ENCODE measurements at places on chromosomes 3 and 15. TPM values are rescaled to one million over a fixed set of nuclear protein-coding genes. Genes with fewer than 3 reads are reported as not detected.

GRCh38 chr15:78212546-78213424 is 21.6 kb downstream of the ACSBG1 start:
- no peaks in the 10 kb centered on the region for H3K4me1 ChIP-seq
- H3K27me3 ChIP-seq: no peaks in the 10 kb centered on the region
- H3K27ac ChIP-seq: no peak overlapping the region

GRCh38 chr3:128021768-128022372 is 30.4 kb upstream of the SEC61A1 start:
- H3K4me3 ChIP-seq: no peak overlapping the region
- no peaks in the 10 kb centered on the region for H3K27me3 ChIP-seq
- H3K4me1 ChIP-seq: no peaks in the 10 kb centered on the region
- H3K27ac ChIP-seq: no peak overlapping the region

GRCh38 chr15:79451361-79451999 is 19.3 kb downstream of the MINAR1 start:
- H3K27ac ChIP-seq: no peak overlapping the region
- DNase-seq: no peak
- no peak overlapping the region for H3K4me3 ChIP-seq
- H3K36me3 ChIP-seq: no peaks in the 10 kb centered on the region
- H3K4me1 ChIP-seq: no peaks in the 10 kb centered on the region

- H3K27me3 ChIP-seq: no peaks in the 10 kb centered on the region
- H3K36me3 ChIP-seq: no peaks in the 10 kb centered on the region
- no peak for DNase-seq
- no peak overlapping the region for H3K4me3 ChIP-seq
Observed at GRCh38 chr3:20564966-20565365, 379.0 kb upstream of the SGO1 start.

GRCh38 chr15:25739687-25740121 is 123.4 kb downstream of the ATP10A start:
- no peak overlapping the region for H3K27ac ChIP-seq
- no peak overlapping the region for H3K4me3 ChIP-seq
- no peak for DNase-seq

DNA sequence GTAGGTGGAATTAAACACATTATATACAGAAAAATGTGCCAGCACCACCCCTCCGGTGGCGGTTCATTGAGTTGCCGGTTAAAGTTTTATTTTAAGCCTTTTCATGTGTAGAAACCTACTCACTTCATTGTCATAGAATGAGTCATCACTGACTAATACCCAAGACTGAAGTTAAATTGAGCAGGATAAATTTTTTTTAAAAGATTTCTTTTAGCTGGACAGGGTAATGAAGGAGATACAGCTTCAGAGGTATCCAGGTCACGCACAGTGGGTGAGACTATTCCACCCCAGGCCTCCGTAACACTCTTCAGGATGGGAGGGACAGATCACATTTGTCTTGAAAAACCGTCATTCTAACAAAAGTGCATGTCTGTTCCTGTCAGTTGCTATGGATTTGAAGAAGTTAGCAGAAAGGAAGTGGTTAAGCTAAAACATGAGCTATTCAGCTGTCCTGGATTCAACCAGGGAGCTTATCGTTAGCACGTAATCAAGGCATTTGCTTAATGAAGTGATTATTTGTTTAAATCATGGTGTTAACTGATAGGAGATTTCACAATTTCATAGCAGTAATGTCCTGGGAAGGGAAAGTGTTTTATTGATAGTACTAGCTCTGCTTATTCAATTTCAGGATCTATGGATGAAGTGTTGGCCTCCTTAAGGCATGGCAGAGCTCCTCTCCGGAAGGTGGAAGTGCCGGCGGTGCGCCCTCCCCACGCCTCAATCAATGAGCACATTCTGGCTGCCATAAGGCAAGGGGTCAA is 23.4 kb downstream of the WHAMM start:
- H3K36me3 ChIP-seq: peaks cover 73% of the 10 kb centered on the region
- H3K4me1 ChIP-seq: peaks cover 18% of the 10 kb centered on the region
- DNase-seq: no peak

DNA sequence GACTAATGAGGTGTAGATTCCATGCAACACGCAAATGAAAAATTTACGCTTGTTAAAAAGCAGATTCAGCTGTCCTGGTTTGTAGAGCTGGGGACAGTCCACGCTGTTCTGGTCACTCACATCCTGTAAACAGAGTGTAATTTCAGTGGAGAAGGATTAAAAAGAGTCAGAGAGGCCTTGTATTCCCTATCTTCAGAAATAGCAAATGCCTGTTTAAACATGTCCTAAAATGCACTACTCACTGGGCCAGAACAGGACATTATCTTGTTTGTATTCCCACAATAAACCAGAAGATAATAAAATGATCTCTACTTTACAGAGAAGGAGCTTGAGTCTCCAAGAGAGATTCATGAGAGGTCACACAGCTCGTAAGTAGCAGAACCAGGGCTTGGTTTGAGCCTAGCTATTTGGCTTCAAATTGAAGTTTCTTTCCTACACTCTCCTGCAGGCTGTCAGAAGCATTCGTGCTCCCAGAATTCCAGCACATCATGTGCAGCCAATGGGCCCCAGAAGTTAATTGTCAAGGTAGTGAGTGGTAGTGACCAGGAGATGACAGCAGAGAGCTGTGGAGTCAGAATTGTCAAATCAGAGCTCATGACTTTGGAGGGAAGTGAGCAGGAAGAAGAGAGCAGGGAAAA is 242.5 kb downstream of the ATP8B4 start:
- no peak for DNase-seq
- peak overlapping the region; percentile 95 for H3K27ac ChIP-seq
- H3K36me3 ChIP-seq: no peaks in the 10 kb centered on the region

- no peak for DNase-seq
- no peaks in the 10 kb centered on the region for H3K36me3 ChIP-seq
- no peaks in the 10 kb centered on the region for H3K27me3 ChIP-seq
- no peaks in the 10 kb centered on the region for H3K4me1 ChIP-seq
- no peak overlapping the region for H3K27ac ChIP-seq
- H3K4me3 ChIP-seq: no peak overlapping the region
Observed at GRCh38 chr15:39313467-39313866, 267.4 kb upstream of the THBS1 start.

DNA sequence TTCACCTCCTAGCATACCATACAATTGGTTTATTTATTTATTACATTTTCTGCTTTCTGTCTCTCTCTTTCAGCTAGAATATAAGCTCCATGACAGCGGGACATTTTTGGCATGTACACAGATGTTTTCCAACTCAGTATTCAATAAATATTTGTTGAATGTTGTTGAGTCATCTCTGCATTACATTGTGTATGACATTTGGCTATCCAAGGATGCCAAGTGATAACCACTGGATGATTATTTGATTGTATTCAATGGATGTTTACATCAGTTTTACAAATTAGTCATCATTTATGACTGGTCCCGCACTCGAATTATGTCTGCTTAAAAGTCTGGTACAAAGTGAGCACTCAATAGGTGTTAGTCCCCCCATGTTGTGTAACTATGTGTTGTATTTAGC is 49.5 kb upstream of the STXBP5L start:
- H3K4me1 ChIP-seq: no peaks in the 10 kb centered on the region
- H3K4me3 ChIP-seq: no peak overlapping the region
- no peaks in the 10 kb centered on the region for H3K36me3 ChIP-seq
- no peak for DNase-seq

- H3K27me3 ChIP-seq: no peaks in the 10 kb centered on the region
- H3K4me1 ChIP-seq: no peaks in the 10 kb centered on the region
- H3K27ac ChIP-seq: no peak overlapping the region
Observed at GRCh38 chr3:32322311-32322710, 69.3 kb upstream of the CMTM7 start.

- no peak for DNase-seq
- no peak overlapping the region for H3K4me3 ChIP-seq
- H3K27me3 ChIP-seq: no peaks in the 10 kb centered on the region
- H3K27ac ChIP-seq: no peak overlapping the region
Observed at GRCh38 chr15:101042320-101042719, 123.2 kb downstream of the LRRK1 start.

DNA sequence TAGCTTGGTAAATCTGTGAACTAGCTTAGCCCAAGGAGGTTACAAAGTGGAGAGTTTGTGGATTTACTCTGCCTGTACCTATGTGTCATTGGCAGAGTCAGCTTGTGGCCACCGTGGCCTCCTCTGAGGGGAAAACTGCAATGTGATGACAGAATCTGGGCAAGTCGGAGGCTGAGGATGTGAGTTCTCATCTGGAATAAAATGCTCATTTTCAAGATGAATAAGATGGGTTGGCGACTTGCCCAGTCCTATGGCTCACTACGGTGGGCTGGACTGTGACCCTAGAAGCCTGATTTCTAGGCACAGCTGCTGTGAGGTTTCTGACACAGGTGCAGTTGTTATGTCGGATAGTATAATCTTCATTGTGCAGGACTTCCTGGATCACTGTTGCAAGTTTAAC is 83.7 kb downstream of the ETV5 start:
- H3K36me3 ChIP-seq: no peaks in the 10 kb centered on the region
- no peaks in the 10 kb centered on the region for H3K27me3 ChIP-seq
- no peak for DNase-seq
- H3K4me1 ChIP-seq: peaks cover 15% of the 10 kb centered on the region

GRCh38 chr3:126638790-126639189 is 16.1 kb downstream of the TXNRD3 start:
- DNase-seq: no peak
- peaks cover 8% of the 10 kb centered on the region for H3K36me3 ChIP-seq
- no peak overlapping the region for H3K27ac ChIP-seq
- H3K4me3 ChIP-seq: no peak overlapping the region
- no peaks in the 10 kb centered on the region for H3K4me1 ChIP-seq

DNA sequence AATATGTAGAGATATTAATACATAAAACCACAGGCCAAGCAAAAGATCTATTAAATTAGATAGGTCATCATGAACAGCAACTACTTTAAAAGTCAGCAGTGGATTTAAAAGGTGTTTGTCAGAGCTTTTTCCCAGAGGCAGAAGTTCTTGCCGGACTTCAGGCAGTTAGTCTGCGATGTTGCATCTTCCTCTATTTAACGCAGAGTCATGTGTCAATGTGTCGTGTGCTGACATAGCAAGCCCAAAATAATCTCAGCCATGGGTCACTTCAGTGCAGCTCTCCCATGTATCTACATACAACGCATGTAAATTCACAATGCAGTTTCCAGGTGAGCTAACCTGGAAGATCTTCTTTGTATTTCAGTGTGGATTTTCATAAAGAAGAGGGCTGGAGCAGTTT is 8.0 kb upstream of the TMEM212 start:
- peaks cover 2% of the 10 kb centered on the region for H3K4me1 ChIP-seq
- no peak overlapping the region for H3K4me3 ChIP-seq
- H3K27me3 ChIP-seq: no peaks in the 10 kb centered on the region
- H3K36me3 ChIP-seq: no peaks in the 10 kb centered on the region
- no peak for DNase-seq

- no peak for DNase-seq
- H3K36me3 ChIP-seq: no peaks in the 10 kb centered on the region
- H3K27me3 ChIP-seq: no peaks in the 10 kb centered on the region
- no peak overlapping the region for H3K4me3 ChIP-seq
Observed at GRCh38 chr3:37813403-37813802, 48.3 kb upstream of the CTDSPL start.

Gene GABRR3
- not detected for total RNA-seq

Gene ASB7
- 6.0 TPM for total RNA-seq

Data from thoracic aorta (tissue), 2 donors.